CD8-positive, alpha-beta T cell (primary cell): ENCODE measurements at places on chromosomes 4 and X. TPM values are rescaled to one million over a fixed set of nuclear protein-coding genes. Genes with fewer than 3 reads are reported as not detected.

The NDST4 gene
- total RNA-seq, result not detected

DNA sequence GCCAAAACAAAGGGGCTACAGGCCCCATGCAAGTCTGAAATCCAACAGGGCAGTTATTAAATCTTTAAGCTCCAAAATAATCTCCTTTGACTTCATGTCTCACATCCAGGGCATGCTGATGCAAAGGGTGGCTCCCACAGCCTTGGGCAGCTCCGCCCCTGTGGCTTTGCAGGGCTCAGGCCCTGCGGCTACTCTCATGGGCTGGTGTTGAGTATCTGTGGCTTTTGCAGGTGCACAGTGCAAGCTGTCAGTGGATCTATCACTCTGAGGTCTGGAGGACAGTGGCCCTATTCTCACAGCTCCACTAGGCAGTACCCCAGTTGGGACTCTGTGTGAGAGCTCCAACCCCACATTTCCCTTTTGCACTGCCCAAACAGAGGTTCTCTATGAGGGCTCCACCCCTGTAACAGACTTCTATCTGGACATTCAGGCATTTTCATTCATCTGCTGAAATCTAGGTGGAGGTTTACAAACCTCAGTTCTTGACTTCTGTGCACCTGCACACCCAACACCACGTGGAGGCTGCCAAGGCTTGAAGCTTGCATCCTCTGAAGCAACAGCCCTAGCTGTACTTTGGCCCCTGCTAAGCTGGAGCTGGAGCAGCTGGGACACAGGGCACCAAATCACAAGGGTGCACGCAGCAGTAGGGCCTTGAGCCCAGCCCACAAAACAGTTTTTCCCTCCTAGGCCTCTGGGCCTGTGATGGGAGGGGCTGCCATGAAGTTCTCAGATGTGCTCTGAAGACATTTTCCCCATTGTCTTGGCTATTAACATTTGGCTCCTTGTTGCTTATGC is 154.8 kb upstream of the PDE5A start:
- no peak for DNase-seq

The NAP1L3 gene
- 4.7 TPM for total RNA-seq

DNA sequence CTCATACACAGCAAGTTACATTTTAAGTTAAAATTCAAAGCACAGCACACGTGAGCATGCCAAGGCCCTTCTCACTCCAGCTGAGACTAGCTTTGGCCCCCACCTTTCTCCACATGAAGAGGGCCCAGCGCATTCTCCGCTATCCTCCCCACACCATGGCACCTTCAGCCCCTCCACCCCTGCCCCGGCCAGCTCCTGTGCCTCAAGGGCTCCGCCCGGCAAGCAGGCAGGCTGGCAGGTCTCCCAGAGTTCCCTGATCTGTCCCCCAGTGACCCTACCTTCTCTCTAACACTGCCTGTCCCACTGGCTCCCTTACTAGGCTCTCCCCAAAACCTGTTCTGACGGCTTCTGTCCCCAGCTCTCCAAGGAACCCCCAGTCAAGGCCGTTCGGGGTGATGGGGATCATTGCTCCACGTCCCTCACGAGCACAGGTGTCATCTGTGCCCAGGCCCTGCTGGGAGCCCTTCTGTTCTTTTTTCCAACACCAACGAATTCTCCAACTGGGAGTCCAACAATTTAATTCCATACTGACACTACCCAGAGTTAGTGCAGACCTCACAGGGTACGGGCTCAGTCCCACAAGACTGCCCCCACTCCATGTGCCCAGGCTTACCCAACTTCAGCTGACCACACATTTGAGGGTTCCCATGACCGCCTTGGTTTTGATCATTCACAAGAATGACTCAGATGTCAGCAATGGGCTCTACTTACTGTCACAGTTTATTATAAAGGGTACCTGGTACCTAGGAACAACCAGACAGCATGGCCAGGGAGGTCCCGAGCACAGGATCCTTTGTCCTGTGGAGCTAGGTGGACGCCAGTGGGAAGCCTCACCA is 4.2 kb downstream of the LETM1 start:
- no peak for DNase-seq

DNA sequence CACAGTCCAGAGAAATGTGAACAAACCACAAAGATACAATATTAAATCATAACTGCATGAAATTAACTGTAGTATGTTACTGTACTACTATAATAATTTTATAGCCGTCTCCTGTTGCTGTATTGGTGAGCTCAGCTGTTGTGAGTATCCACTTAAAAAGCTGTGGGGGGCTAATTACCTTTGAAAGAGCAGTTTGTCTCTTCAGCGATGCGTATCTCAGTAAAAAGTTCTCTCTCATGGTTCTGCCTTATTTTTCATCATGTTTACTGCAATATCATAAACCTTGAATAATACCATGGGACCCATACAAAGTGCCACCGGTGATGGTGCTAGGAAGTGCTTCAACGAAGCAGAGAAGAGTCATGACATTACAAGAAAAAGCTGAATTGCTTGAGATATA is 8.4 kb upstream of the MSMO1 start:
- no peak for DNase-seq

GRCh38 chr4:21699446-21699845 is 249.1 kb downstream of the KCNIP4 start:
- no peak for DNase-seq

DNA sequence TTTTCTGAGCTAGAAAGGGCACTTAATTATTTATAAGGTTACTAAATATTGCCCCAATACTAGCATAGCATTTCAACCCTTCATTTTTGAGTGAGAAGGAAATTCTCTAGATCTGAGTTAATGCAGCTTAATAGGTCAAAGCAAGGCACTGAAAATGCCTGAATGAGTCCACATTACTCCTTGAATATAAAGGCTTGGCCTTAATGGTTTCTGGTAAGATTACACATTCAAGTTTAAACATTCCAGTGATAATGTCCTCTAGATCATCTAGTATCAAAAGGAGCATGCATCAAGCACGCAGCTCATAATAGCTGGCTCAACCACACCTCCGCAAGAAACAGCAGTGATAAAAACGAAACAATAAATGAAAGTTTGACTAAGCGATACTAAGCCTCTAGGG is 87.5 kb downstream of the SPANXN3 start:
- no peak for DNase-seq

DNA sequence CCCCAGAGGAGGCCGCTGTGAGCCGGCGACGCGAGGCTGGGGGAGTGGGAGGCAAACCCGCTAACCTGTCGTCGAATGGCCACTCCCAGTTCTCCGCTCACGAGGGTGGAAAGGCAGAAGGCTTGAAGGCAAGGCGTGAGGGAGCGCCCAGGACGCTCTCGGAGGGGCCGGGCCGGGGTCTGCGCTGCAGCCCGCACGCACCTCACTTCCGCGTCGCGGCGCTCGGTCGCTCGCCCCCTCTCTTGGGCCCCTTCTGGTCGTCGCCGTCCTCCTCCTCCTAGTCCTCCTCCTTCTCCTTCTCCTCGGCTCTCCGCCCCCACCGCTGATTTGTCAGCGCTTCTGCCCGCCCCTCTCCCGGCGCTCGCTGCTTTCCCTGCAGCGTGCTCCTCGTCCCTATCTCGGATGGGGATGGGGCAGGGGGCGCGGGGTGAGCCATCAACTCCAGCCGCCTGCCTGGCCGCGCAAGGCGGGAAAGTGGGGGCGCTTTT is at the start of gene SNCA:
SNCA (minus strand) TSS at position 265 of the 488 bp plus-strand sequence. CDS start 1,494 bp downstream, outside the sequence.
- DNase-seq, result no peak

GRCh38 chr4:121597346-121597934 is 99.3 kb downstream of the ANXA5 start:
- no peak for DNase-seq

- no peak for DNase-seq
Observed at GRCh38 chr4:108118505-108118904, 50.2 kb downstream of the LEF1 start.

- DNase-seq, result no peak
Observed at GRCh38 chrX:109184506-109185139, 297.3 kb downstream of the GUCY2F start.

The MAGEA4 gene
- not detected for total RNA-seq

The KDR gene
- total RNA-seq, result not detected

The ARR3 gene
- not detected for total RNA-seq

The SCRG1 gene
- total RNA-seq, result not detected

The TFE3 gene
- total RNA-seq, result 35.7 TPM

The TLR2 gene
- total RNA-seq, result 1.6 TPM

- DNase-seq, result no peak
Observed at GRCh38 chr4:26732356-26732755, 128.3 kb upstream of the STIM2 start.

DNA sequence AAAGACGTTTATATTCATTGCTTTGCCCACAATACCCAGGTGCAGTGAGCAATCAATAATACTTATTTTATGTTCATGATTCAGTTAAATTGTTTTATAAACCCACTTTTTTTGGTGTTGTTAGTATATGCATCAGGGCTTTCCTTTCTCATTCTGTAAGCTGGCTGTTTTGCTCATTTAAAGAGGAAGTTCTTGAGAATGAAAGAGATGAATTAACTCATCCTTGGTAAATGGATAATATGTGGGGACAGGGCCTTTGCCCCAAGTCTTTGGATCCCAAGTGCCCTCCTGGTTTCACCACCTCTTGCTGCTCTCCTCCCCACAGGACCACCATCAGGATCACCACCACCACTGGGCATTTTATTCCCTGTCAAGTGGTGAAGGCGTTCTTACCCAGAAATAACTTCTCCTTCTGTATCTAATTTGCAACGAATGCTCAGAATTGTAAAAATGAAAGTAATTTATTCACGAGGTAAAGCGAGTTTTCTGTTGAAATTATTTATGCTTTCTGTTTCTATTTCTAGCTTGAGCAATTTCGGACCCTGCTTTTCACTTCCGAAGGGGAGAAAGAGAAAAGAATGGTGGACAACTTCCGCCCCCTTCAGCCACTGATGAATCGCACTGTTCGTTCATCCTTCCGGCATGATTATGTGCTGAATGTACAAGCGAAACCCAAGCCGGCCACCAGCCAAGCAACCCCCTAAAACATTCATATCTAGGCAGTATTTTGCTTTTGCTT is 8.2 kb upstream of the ZRSR2 start:
- no peak for DNase-seq

DNA sequence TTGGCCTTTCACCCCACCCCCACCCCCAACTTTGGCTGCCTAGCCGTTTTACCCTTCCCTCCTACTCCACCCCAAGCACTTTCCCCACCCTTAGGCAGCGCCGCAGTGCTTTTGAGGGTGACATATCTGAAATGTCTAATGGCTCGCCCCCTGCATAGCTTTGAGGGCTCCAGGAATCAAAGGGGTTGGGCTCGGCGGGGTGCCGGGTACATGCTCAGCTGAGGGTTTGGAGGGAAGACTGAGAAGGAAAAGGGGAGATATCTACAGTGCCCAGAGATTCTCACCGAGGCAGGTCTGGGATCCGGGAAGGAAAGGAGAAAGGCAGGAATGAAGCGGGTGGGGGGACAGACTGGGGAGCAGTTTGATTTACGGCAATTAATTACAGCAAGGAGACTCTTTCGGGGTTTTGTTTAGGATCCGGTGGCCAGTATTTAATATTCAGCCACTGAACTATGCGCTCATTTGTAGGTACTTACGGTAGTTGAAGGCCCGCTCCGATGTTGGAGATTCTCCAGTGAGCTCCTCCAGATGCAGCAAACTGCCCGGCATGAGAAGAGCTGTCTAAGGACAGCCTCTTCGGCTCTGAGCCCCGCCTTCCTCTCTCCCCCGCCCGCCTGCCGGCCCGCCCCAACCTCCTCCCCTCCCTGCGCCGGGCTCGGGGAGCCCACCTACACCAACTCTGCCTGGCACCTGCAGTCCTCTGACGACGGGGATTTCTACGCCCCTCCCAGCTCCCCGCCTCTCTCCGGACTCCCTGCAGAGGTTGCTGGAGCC is at the start of gene IGSF1:
IGSF1 (minus strand) TSS at position 569 of the 774 bp plus-strand sequence. CDS start 2,632 bp downstream, outside the sequence.
- no peak for DNase-seq

- DNase-seq, result no peak
Observed at GRCh38 chr4:158353541-158354304, 143.4 kb downstream of the TMEM144 start.

GRCh38 chrX:8274170-8274569 is 103.1 kb upstream of the VCX2 start:
- no peak for DNase-seq

The TCEAL9 gene
- total RNA-seq, result 1.0 TPM

The AREG gene
- 52.8 TPM for total RNA-seq

- DNase-seq, result no peak
Observed at GRCh38 chr4:103201724-103202123, 3.6 kb upstream of the CENPE start.

GRCh38 chrX:106649523-106650428 is 38.0 kb downstream of the RADX start:
- no peak for DNase-seq

The PAGE2B gene
- not detected for total RNA-seq

- no peak for DNase-seq
Observed at GRCh38 chrX:7218321-7219152, 70.6 kb upstream of the PUDP start.

- DNase-seq, result no peak
Observed at GRCh38 chrX:144916785-144917184, 330.5 kb upstream of the SPANXN1 start.

DNA sequence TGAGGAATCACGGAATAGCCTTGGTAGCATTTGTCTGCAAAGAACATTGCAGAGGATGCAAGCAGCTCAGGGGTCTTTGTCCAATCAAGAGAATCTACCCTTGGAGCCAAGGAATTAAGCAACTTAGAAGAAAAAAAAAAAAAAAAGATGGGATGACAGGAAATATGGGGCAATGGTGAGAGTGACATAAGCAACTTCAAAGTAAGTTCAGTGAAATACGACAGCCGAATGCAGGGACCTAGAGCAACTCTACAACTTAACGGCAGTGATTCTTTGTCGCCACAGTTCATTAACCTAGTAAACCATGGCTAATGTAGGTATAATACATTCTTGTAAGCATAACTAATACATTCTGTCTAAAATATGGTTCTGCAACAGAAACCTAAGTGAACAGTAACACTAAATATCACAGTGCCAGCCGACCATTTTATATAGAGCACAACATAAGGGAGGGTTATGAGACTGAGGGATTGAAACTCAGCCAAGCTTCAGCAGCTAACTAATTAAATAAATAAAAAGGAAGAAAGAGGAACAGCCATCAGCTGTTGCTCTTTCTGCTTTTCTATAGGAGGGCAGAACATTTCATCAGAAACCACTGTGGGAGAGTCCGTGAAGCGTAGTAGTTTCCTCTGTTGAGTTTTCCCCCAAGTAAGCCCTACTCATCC is 74.7 kb downstream of the PPARGC1A start:
- no peak for DNase-seq

GRCh38 chr4:165301833-165302232 is 25.6 kb upstream of the MSMO1 start:
- DNase-seq, result no peak

The SOX3 gene
- not detected for total RNA-seq

DNA sequence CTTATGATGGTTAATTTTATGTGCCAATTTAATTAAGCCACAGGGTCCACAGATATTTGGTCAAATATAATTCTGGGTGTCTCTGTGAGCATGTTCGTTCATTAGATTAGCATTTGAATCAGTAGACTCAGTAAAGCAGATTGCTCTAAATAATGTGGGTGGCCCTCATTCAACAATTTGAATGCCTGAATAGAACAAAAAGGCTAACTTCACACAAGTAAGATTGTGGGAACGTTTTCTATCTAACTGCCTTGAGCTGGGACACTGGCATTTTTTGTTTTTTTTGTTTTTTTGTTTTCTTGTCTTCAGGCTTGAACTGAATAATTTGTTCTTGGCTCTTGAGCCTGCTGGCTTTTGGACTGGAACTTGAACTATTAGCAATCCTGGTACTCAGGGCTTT is 292.4 kb upstream of the SPANXN4 start:
- DNase-seq, result no peak
